ENCODE measurements at places on chromosomes 7 and 10.

GRCh38 chr10:34916314-34916713 is 101.2 kb upstream of the PARD3 start:
- no peak for DNase-seq

DNA sequence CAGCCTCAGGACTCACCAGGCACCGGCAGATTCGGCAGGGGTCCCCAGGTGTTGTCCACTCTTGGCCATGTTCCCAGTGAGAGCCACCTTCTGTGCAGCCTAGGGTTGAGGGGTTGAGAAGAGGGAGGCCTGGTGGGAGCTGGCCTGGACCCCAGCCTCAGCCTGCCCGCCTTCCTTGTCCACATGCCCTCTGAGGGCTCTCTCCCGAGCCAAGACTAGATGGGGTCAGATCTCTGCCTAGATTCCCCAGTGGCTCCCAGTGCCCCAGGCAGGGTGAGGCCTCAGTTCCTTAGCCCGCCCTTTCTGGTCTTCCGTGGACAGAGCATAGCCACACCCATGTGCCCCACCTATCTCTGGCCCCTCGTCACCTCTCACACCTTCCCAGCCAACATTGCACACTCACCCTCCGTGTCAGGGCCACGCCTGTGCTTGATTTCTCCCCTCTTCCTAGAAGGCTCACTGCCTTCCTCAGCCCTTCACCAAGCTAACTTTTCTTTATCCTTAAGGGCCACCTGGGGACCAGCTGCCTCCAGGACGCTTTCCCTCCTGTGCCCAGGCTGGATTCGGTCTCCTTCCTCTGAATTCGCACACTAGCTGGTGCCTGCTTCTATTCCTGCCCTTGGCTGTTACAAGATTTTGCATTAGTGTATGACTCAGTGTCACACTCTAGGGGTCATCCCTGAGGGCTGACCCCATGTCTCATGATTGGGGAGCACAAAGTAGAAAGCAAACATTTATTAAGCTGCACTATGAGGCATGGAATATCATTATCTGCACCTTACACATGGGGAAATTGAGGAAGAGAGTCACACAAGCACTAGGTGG is 7.5 kb downstream of the KCP start:
- DNase-seq, result no peak

- no peak for DNase-seq
These were observed 402.4 kb upstream of the LRGUK start for GRCh38 chr7:133724694-133725093.

DNA sequence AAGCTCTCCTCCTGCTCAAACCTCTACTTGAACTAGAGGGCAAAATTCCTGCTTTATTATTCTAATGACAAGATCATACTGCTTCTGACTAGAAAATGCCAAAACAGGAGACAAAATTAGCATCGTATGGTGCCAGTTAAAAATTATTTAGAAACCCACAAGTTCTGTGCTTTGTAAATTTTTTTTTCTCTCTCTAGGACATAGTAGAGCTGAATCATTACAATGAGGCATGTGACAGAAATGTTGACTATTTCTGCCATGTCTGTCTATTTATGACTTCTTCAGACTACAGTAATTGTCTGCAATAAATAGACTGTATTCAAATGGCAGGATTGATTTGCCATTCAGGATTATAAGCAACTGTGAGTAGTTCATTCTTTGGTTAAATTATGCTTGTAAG is 335.8 kb downstream of the PRPF18 start:
- DNase-seq, result no peak

GRCh38 chr7:17446340-17446739 is 147.9 kb downstream of the AHR start:
- DNase-seq, result no peak

GRCh38 chr10:86648704-86649427 is 5.5 kb upstream of the OPN4 start:
- no peak for DNase-seq

GRCh38 chr10:104907521-104907920 is 266.4 kb downstream of the SORCS3 start:
- no peak for DNase-seq

GRCh38 chr10:120644556-120645410 is 187.8 kb downstream of the PLPP4 start:
- DNase-seq, result no peak

DNA sequence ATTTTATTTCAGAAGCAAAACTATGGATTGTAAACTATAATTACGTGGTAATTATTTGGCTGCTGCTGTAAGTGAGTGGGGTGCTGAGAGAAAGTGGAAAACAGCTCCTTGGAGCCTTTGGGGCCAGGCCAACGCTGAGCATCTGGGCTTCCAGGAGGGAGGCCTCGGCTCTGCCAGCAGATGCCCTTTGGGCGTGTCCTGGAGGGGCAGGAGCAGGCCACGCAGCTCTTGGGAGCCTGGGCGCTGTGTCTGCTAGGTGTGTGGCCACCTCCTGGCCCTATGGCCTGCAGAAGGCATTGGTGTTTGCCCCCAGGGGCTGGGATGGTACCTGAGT is 423.3 kb downstream of the GLRX3 start:
- no peak for DNase-seq

DNA sequence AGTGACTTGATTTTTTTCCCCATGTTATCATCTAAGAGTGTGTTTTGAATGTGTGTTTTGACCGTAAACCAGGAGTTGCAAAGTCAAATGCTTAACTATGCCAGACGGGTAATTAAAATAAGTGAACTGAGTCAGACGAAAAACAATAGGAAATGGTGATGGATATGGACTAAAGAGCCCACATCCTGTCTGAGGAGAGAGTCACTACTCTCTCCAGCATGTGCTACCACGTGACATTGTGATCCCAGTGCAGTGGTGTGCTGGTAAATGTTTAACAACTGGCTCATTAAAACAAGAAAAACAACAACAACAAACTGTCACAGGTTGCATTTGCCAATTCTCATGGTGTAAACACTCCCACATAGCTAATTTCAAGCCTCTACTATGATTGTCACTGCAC is 164.3 kb downstream of the SUGCT start:
- no peak for DNase-seq

GRCh38 chr10:100148353-100149211 is 37.2 kb downstream of the ERLIN1 start:
- DNase-seq, result no peak

- no peak for DNase-seq
These were observed 19.6 kb upstream of the SMNDC1 start for GRCh38 chr10:110324201-110324804.

DNA sequence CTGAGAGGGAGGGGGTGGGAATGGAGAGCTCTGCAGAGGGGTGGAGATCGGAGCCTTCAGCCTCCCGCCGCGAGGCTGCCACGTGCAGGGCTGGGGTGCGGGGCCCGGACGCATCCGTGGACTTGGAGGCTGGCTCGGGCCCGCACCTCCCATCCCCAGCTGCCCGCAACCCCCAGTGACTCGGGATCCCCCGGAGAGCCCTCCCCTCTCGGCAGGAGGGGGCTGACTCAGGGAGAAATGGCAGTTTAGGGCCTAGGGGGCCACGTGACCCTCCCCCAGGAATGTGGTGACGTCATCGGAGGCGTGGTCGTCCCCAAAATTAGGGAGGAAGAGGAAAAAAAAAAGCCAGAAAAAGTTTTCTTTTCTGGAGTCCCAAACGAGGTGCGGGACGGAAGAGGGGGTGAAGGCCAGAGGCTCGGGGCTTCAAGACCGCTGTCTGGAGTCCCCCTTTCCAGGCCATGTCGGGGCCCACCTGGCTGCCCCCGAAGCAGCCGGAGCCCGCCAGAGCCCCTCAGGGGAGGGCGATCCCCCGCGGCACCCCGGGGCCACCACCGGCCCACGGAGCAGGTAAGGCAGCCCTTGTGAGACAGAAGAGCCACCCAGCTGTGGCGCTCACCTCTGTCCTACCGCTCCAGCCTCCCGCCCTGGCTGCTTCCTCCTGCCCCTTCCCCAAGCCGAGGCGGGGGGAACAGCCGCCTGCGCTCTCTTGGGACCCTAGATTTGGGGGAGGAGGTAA is at the start of gene TRIP6:
Gene TRIP6 (plus strand): TSS at position 348 of the 736 bp plus-strand sequence. CDS start 111 bp downstream, at position 459.
- DNase-seq, result no peak

- DNase-seq, result no peak
These were observed 19.9 kb downstream of the UNCX start for GRCh38 chr7:1252540-1253090.

- DNase-seq, result no peak
These were observed 505.9 kb downstream of the TCERG1L start for GRCh38 chr10:130805635-130806030.

GRCh38 chr7:26156451-26157420 is 4.7 kb downstream of the NFE2L3 start:
- DNase-seq, result no peak

- DNase-seq, result no peak
These were observed 35.0 kb downstream of the EVX1 start for GRCh38 chr7:27277628-27278027.

GRCh38 chr10:12357525-12358151 is 8.3 kb downstream of the CAMK1D start:
- no peak for DNase-seq

DNA sequence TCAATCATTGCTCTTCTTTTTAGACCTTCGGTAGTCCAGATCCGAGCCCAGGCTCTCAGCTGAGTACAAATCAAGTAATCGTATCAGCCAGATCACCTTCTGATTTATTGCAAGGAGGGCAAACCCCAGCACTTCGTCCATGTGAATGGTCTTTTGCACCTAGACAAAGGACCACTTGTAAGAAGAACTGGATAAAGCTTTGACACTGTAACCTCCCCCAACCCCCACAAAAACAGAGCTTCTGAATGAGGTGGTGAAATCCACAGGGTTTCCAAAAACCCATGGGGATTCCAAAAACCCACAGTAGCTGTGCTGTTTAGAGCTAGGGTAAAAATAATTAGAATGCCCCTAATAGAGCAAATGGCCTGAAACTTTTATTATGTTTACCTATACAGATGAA is 148.8 kb upstream of the ODAD2 start:
- DNase-seq, result no peak

DNA sequence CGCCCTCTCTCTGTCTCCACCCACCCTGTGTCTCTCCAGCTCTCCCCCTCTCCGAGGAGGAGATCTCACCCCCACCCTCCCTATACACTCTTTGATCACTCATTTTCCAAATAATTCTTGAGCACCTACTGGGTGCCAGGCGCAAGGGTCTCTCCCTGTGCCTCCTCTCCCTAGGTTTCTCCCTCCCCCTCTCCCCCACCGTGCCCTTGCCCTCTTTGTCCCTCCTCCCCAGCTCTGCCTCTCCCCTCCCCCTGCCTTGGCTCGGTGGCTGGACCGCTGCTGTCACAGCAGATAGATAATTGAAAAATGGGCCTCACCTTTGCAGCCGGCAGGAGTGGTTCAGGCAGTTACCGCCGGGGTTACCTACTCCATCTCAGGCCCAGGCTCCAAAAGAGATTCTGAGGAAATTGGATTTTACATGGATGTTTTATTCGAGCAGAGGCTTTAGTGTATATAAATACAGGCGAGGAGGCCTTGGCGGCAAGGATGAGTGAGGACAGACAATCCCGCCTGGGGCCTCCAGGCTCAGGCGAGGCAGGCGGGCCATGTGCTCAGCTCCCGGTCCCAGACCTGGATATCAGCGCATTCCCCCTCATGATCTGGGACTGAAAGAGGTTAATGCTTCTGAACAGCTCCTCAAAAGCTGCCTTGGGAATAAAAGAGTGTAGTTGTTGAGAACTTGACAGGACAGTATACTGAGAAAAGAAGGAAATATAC is 60.8 kb upstream of the BTRC start:
- no peak for DNase-seq

- DNase-seq, result no peak
These were observed 58.0 kb upstream of the CAV2 start for GRCh38 chr7:116441534-116441933.

DNA sequence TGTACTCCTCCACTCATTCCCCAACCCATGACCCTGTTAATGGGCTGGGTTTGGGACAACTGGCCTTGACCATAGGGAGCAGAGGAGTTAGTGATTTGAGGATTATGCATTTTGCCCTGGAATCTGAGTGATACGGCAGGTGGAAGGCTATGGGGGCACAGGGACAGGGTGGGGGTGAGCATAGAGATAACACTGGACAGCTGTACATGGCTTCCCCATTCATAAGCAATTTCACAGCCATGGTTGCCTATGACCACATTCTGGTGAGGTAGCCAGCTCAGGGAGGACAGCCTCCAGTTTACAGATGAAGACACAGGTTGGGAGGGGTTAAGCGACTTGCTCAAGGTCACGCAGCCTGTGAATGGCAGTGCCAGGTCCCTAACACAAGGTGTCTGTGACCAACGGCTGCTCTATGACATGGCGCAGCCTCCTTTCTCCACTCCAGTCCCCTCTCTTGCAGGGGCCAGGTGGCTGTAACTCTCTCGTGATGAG is 319.5 kb downstream of the PLXNA4 start:
- DNase-seq, result no peak

- no peak for DNase-seq
These were observed 553.9 kb downstream of the CNTNAP2 start for GRCh38 chr7:146670532-146670931.

- DNase-seq, result no peak
These were observed 7.1 kb downstream of the PI4K2A start for GRCh38 chr10:97647556-97647955.

- no peak for DNase-seq
These were observed 78.9 kb upstream of the DDC start for GRCh38 chr7:50644114-50644513.

GRCh38 chr7:128102490-128103291 is 71.5 kb upstream of the LRRC4 start:
- no peak for DNase-seq

DNA sequence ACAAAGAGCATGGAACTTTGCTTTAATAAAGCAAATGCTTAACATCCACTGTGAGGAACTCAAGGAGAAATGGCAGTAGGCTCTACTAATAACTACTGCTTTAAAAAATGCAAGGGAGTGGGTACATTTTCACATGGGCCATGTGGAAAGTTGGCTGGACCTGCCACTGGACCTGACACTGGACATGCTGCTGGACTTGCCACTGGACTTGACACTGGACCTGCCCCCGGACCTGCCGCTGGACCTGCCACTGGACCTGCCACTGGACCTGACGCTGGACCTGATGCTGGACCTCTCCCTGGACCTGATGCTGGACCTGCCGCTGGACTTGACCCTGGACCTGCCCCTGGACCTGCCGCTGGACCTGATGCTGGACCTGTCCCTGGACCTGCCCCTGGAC is 32.6 kb downstream of the DIP2C start:
- no peak for DNase-seq

DNA sequence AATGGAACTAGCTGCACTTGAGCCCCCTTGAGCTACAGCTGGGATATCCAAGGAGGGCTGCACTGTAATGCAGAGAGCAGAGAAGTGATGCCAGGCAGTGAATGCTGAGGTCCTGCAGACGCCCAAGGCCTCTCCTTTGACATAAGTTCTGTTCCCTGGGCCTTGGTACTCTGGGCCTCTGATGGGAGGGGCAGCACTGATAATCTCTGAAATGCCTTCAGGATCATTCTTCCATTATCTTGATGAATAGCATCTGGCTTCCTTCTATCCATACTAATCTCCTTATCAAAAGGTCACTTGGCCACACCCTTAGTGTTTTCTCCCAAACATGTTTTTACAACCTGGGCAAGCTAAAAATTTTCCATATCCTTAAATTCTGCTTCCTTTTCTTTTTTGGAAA is 6.9 kb downstream of the GRB10 start:
- no peak for DNase-seq

- no peak for DNase-seq
These were observed 35.8 kb upstream of the COBL start for GRCh38 chr7:51352174-51353100.

- DNase-seq, result no peak
These were observed 138.1 kb downstream of the RALA start for GRCh38 chr7:39761449-39761848.
